ENCODE measurements at places on chromosomes 2 and 18.

DNA sequence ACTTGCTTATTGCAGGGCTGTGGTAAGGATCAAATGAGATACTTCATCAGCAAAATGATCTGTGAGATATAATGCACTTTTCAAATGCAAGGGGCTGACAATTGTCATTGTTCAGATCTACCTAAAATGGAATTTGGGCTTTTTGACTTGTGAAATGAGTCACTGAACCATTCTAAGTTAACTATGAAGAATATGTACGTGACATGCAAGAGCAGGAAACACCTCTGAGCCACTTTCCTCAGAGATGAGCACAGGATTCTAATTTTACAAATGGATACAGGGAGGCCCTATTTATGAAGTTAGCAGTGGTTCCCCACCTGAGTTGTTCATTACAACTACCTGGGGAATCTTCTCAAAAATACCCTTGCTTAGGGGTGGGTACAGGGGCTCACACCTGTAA lies 26.7 kb downstream of the CTLA4 start:
- DNase-seq, result no peak

GRCh38 chr2:74881176-74881575 lies 47.2 kb downstream of the HK2 start:
- no peak for DNase-seq

- DNase-seq, result peak; percentile 69
Measured at GRCh38 chr2:96142217-96143113, 2.8 kb downstream of the DUSP2 start.

DNA sequence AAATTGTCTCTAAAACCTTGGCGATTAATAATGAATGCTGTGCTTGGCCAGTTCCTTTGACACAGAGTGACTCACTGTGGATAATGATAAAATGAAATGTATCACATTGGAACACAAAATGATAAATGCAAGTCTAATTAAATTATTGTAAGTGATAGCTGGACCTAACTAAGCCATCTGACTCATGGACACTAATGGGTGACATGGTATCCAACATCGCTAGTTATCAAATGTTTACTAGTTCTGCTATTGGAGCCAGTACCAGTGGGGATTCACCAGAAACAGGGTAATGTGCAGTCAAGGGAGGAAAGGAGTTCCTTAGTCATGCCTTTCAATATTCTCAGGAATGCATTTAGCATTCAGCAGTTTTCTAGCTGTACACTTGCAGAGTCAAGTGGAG lies 736.3 kb upstream of the ACVR2A start:
- no peak for DNase-seq

GRCh38 chr2:70541481-70542020 lies 12.1 kb downstream of the TGFA start:
- DNase-seq, result no peak

GRCh38 chr2:106646605-106647004 lies 159.4 kb downstream of the CD8B2 start:
- no peak for DNase-seq

GRCh38 chr2:104406261-104406726 lies 447.6 kb upstream of the POU3F3 start:
- DNase-seq, result no peak

- DNase-seq, result no peak
Measured at GRCh38 chr2:71689968-71690834, 236.8 kb downstream of the DYSF start.

- no peak for DNase-seq
Measured at GRCh38 chr2:59184276-59185020, 943.3 kb upstream of the FANCL start.

- DNase-seq, result no peak
Measured at GRCh38 chr2:62540408-62541168, 34.6 kb upstream of the TMEM17 start.

- no peak for DNase-seq
Measured at GRCh38 chr2:72933207-72933606, 15.9 kb downstream of the EMX1 start.

GRCh38 chr2:204470178-204470620 lies 75.1 kb upstream of the PARD3B start:
- DNase-seq, result no peak

DNA sequence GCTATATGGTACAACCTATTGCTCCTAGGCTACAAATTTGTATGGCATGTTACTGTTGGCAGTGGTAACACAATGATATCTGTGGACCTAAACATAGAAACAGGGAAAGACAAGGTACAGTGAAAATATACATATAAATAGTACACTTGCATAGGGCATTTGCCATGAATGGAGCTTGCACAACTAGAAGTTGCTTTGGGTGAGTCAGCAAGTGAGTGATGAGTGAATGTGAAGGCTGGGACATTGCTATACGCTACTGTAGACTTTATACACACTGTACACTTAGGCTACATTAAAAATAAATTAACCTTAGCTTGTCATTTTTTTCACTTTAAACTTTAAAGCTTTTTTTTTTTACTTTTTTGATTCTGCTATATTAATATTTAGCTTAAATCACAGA lies 500.0 kb upstream of the SETBP1 start:
- no peak for DNase-seq

DNA sequence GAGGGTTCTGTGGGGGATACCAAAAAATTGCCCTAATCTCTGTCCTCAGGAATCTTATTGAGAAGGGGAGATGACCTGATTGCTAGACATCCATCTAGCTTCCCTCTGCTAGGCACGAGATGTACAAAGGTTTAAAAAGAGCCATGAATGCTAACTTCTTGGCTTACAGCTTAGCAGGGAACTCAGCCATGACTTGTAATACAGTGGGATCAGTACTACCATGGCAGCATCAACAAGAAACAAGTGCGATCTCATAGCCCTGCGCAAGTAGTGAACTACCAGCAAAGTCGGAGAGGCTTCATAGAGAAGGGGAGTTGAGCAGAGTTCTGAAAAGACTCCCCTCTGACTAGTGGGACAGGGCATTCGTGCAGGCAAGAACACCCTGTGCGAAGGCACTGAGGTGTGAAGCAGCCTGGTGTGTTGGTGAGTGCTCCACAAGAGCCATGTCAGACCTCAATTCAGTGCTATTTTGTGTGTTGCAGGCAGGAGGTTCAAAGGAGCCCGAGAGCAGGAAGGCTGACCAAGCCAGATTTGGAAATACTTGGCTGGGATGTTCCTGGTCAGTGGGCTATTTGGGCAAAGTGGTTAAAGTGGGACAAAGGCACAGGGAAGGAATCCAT lies 130.0 kb downstream of the FMNL2 start:
- no peak for DNase-seq

- no peak for DNase-seq
Measured at GRCh38 chr2:146374505-146374904, 1470.3 kb upstream of the ACVR2A start.

- DNase-seq, result peak; percentile 43
Measured at GRCh38 chr18:45621061-45621511, 5.8 kb downstream of the SLC14A2 start.

- DNase-seq, result no peak
Measured at GRCh38 chr2:181367906-181368435, 89.2 kb upstream of the ITGA4 start.

DNA sequence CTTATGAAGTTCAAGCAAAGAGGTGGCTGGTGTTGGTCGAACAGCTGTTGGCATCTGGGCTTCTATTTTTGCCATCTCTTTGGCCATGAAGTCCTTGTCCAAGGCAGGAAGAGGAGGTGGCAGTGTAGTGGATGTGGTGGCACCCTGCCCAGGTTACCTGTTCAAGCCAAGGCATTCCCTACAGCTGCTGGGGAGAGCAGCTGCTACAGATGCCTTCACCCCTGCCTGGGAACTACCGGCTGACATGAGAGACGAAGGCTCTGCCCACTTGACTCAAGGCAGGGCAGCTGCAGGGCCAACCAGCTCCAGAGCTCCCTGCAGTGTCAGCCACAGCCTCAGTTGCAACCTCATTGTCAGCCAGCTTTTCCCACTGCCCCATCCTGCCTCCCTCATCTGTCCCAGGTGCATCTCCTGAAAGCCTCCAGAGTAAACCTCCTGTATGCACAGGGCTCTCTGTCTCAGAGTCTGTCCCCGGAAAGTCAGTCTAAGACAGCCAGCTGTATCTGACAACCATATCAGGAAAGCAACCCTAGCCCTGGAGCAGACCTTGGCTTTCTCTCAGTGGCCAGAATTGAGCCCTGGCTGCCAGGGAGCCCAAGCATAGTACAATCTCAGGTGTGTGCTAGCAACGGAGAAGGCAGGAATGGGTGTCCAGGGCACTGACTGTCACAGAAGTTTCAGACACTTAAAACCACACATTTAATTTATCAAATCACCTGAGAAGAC lies 115.9 kb downstream of the RPIA start:
- DNase-seq, result no peak

DNA sequence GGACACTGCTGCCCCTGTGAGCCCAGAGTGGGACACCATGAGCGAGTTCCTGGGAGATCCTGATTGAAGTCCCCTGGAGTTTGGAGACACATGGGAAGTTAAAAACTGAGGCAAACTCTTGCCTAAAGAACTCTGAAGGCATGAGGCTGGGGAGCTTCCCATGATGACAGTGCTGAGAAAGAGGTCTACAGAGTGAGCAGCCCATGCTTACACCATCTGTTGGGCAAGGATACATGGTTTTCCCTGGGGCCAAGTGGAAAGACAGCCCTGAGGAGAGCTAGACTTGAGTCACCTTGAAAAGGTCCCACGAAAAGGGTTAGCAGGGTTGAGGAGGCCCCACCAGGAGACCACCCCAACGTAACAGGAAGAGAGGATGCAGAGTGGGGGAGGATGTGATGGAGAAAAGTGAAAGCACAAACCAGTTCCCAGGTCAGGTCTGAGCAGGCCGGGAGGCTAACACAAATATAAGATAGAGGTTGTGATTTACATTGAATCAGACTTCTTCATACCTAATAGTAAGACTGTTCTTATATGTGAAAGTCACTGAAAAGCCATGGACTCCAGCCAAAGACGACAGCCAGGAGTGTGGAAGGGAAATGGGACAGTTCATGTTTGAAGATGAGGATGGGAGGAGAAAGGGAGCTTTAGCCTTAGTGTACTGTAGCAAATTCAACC lies 13.5 kb upstream of the FEZ2 start:
- no peak for DNase-seq

DNA sequence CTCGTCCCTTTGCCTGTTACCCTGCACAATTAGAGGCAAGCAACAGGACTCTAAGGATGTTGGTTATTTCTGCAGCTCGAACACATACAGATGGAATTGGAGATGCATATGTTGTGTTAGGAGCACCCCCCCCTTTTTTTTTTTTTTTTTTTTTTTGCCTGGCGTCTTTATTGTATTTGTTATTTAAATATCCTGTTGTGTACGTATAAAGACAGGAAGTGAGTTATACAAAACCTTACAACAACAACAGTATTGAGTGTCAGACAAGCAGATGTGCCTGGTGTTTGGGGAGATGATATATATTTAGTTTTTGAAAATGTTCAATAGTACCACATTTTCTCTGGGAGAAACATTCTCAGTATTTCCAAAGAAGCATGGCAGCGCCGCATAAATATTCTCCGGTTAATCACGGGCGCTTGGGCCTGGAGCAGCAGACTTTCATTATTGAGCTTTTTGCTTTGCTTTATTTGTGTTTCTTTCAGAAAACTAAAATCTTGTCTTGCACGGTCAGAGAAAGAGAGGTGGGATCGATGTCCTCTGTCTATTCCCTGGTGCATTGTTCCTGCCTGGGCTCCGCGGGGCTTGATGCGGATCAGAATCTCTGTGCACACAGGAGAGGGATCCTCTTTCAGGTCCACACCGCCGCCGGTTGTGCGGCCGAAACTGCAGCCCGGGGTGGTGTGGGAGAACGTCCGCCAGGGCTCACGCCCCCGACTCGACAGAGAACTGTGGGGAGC lies 23.2 kb upstream of the ZNF516 start:
- no peak for DNase-seq

DNA sequence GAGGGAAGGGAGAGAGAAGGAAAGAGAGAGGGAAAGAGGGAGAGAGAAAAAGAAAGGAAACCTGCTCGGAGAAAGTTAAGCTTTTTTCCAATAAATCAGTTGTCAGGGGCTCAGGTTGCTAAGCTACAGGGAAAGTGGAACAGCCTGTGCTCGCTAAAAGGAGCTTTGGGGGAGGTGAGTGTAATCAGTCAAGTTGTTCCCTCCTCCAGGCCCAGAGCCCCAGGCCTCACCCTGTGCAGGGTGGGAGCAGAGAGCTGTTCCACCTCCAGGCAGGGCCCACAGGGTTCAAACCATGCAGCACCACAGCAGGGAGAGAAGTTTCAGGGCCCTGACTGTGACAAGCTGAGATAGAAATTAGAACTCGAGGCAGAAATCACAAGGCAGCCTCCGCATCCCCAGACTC lies 56.4 kb upstream of the PPP1CB start:
- no peak for DNase-seq

DNA sequence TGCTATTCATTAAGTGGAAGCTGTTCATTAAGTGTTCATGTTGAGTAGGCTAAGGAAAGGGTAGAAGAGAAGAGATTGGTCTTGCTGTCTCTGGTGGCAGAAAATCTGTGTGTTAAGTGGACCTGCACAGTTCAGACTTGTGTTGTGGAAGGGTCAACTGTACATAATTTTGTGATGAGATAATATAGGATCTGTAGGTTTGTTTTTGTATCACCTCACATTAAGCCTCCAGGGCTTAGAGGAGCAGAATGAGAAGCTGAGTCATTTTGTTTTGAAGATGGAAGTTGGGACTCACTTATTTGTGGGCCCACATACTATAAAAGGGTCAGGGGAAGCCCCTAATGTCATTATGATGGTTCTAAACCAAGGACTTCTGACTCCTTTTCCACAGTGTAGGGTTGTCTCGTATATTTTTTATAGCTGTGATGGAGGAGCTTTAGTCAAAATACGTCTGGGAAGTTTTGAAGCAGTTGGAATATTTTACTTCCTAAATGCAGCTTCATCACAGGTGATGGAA lies 18.2 kb downstream of the PMS1 start:
- no peak for DNase-seq

- DNase-seq, result no peak
Measured at GRCh38 chr2:191399601-191400000, 154.4 kb downstream of the MYO1B start.

DNA sequence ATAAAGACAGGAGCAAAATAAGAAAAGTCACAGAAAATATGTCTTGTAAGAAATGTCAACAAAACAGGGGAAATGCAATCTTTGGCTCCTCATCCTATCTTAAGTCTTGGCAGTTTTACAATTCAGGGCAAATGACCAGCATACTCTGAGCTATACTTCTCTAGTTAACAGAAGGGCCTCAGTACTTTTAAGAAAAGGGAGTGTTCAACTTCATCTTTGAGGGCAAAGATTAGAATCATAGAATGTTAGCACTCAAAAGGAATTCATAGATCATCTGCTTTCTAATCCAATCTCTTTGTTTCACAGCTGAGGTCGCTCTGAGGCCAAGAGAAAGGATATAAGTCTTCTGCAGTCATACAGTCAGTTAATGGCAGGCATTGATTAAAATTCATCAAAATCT lies 174.0 kb upstream of the NT5C1B start:
- DNase-seq, result no peak

GRCh38 chr18:58096658-58097057 lies 52.6 kb downstream of the NEDD4L start:
- DNase-seq, result no peak

DNA sequence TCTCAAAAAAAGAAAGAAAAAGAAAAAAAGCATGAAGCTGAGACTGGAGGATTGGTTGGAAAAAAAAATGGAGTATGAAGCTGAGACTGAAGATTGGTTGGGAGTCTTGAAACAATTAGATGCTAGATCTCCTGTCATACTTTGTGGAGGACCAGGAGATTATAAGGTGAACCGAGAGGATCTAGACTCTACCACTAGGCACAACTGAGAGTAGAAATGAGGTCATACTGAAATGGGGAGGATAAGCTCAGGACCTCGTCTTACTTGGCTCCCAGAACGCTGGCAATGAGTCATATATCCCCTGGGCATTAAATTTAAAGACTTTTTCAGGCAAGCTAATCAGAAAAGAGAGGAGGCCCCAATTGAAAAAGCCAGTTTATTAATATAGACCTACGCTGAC lies 3.3 kb upstream of the ORC2 start:
- no peak for DNase-seq

- DNase-seq, result no peak
Measured at GRCh38 chr18:12423820-12424219, 16.1 kb downstream of the PRELID3A start.
